ENCODE measurements at places on chromosomes 11 and 22. TPM values are rescaled to one million over a fixed set of nuclear protein-coding genes. Genes with fewer than 3 reads are reported as not detected.
A peak's percentile ranks its signal among the peaks of the same experiment; 100 is the strongest.

GRCh38 chr22:31626427-31627150 is 35.4 kb downstream of the PISD start:
- no peak for DNase-seq

DNA sequence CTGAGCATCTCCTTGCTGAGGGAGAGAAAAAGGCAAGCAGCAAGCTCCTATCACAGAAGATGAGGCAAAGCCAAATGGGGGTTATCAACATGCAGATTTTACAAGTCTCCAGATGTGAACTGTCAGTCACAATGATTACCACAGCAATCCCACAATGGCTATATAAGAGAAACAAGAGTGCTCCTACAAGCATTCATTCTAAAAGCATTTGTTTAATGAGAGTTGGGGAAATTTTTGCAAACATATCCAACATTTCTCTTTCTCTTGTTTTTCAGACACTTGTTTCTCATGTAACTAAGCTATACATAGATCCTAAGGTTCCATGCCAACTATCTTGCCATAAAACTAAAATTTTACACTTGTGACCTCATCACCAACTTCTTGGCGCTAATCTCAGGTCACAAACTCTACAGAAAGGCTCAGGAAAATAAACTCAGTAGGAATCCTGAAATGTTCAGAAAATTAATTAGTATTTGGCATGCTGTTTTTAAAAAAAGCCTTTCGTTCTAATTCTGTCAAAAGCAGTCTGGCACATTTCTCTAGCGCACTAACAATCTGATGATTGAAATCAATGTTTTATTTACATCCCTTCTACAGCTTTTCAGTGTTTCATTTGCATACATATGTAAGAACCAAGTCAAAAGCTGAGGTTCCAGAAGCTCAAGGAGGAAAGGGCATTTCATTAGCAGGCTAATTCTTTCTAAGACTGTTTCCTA is 199.5 kb downstream of the TTC28 start:
- DNase-seq: no peak

DNA sequence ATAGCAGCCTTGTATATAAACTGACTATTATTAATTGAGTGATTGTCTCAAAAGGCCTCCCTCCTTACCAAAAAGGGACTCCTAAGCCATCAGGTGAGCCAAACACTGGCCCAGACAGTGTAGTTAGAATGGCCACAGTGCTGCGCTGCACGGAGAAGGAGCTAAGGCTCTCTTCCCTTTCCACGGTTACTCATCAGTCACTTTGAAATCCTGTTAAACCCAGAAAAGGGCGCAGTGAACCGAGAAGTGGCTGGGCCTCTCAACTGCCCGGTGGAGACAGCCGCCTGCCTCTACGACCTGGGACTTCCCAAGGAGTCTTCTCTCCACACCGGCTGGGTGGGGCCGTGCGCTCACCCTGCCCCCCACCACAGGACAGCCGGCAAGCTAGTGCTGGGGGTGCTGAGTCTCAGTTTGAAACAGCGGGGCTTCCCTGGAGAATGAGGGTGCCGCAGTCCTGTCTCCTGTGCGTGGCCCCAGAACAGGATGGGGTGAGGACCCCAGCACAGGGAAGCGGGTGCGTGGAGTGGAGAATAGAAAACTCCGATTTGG is 1.3 kb downstream of the MYH9 start:
- peak; percentile 37 for DNase-seq

GRCh38 chr11:19957294-19957943 is 202.9 kb downstream of the DBX1 start:
- DNase-seq: no peak

DNA sequence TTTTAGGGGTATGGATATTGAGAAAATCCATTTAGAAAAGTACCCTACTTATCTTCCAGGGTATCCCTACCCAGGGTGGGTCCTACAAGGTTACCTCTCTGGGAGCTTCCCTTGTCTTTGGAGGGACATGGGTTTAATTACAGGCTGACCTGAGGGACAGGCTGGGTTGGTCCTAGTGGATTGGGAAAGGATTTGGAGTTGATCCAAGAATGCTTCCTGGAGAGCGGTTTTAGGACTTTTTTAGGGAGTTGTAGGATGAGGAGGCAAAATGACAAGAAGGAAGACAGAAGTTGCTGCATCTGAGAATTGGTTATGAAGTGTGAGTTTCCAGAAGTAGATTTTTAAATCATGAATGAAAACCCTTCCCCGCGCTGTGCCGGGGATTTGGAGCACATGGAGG is 61.8 kb upstream of the CRTAM start:
- DNase-seq: no peak

KCNC1 gene
- total RNA-seq: not detected

CLMP gene
- total RNA-seq: 0.17 TPM

All from dermis blood vessel endothelial cell (primary cell).